ENCODE measurements at places on chromosomes 13 and 19.
A peak's percentile ranks its signal among the peaks of the same experiment; 100 is the strongest.

GRCh38 chr13:21014502-21015170, 46.8 kb downstream of the LATS2 start:
- DNase-seq = no peak

DNA sequence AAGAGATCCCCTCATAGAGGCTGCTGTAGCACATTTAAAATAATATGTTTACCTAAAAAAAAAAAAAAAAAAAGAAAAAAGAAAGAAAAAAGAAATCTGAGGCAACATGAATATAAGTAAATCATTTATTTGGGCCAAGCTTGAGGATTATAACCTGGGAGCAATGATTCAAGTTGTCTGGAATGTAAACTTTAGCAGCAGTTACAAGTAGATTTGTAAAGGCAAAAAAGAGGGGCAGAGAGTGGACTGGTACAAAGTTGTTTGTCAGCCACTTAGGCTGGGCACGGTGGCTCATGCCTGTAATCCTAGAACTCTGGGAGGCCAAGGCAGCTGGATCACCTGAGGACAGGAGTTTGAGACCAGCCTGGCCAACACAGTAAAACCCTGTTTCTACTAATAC, 11.3 kb downstream of the ZNF43 start:
- DNase-seq = no peak

- peak; percentile 62 for DNase-seq
These were observed 9.1 kb downstream of the ZNF653 start for GRCh38 chr19:11496391-11497163.

DNA sequence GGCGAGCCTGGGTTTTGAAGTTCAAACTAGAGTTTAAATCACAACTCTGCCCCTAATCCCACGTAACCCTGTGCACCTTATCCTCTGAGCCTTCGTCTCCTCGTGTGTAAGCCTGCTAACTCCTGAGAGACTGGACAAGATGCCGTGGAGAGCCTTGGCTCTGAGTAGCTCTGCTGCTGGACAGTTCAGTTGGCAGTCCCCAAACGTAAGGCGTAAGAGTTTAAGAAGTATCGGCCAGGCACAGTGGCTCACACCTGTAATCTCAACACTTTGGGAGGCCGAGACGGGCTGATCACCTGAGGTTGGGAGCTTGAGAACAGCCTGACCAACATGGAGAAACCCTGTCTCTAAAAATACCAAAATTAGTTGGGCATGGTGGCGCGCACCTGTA, 4.7 kb upstream of the CD79A start:
- DNase-seq = no peak

DNA sequence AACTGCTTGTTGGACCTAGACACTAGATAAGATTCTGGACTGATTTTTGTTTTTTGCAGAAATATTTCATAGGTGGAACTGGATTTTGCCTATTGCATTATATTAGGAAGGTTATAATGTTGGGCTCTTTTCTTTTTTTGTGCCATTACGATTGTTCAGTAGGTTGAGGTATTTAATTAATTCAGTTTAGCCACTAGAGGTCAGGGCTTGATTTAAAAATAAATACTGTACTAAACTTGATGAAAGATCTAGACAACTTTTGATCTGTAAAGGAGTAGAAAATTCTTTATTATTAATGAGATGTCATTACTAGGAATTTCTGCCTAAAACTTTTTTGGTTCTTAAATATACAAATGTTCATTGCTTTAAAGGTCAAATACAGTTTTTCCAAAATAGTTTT, 15.2 kb upstream of the SUPT20H start:
- DNase-seq = no peak

DNA sequence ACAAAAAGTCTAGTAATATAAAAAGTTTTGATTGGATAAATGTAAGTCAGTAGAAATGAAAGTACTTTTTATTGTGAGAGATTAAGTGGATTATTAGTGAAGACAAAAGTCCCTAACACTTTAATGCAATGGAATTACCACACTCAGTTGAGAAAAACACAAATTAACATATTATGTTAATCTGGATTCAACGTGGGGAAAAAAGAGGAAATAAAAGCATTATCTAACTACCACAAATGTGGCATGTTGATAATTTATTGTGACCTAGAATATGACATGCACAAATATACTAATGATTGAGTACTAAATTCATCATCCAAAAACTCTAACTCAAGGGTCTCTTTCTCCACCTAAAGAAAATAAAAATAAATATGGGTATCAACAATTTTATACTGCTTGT, 41.5 kb downstream of the FOXO1 start:
- DNase-seq = no peak

DNA sequence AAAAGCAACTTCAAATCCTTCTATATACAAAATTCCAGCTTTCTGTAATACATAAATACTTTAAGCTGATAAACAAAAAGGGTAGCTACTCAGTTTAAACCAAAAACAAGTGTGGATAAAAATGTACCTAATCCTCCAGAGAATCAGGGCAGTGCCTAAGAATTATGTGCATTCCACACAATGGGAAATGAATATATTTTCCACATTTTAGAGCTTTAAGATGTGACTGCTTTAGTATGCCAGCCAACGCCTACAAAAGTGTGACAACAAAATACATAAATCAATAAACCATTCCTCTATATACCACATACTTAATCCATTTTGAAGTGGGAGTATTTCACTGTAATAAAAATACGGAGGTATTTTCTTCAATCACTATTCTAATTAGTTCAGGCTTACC, 275.3 kb downstream of the DCT start:
- no peak for DNase-seq

DNA sequence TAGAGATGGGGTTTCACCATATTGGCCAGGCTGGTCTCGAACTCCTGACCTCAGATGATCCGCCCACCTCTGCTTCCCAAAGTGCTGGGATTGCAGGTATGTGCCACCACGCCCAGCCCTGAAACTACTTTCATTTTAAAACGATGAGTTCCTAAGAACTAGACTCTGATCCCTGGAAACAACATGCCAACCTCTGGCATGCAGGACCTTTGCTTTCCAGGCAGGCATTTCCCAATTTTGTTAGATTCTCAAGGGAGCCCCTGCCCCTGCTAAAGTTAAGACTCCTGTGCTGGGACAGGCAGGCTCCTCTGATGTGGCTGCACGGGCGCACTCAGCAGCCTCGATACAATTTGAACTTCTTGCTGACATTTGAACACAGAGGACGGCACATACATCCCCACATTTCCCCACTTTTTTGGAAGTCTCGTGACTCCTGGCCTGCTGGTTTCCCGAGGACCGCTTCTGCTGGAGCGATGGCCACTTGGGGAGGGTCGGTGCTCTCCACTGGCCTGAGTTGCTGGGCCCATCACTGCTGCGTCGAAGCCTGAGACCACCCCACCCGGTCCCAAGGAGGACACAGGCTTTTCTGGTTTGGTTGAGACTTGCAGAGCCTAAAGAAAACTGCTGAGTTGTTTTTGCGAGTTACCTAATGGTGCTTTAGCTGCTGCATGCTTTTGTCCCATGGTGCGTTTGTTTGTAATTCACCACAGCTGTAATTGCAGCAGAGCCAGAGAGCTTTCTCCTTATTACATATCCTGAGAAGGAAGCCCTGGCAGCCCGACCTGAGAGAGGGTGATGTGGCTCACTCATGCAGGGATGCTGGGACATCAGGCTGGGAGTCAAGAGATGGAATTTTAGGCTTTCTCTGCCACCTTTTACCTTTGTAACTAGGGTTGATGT, 8.2 kb downstream of the ATP11A start:
- DNase-seq = no peak

DNA sequence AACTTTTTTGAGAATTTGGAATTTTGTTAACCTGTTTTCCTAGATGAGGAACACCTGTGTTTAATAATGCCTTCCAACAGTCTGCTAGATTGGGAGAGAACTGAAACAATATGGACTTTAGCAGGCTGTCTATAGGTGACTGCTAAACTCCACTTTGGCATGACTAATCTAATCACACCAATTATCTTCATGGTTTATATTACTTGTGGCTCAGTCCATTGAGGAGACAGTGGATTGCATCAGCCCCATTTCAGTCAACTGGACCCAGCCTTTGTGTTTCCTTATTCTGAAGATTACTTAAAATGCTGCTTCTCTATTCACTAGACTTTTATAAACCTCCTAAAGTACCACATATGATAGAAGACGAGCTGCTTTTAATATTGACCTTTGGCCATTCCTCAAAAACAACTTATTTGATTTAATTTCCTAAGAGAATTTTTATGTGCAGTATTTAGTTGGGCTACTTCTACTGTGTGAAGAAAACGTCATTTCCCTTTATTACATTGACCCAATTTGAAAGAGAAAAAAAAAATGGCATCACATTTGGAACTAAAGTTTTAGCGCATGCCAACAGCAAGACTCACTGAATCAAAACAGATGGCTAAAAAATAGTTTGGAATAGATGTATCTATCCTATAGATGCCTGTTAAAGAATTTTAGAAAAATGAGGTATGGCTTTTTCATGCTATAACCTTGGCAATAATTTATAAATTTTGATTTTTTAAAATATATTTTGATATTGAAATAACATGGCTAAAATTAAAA, 295.8 kb downstream of the NDFIP2 start:
- DNase-seq = no peak

- DNase-seq = no peak
These were observed 67.5 kb downstream of the TSC22D1 start for GRCh38 chr13:44508562-44509077.

DNA sequence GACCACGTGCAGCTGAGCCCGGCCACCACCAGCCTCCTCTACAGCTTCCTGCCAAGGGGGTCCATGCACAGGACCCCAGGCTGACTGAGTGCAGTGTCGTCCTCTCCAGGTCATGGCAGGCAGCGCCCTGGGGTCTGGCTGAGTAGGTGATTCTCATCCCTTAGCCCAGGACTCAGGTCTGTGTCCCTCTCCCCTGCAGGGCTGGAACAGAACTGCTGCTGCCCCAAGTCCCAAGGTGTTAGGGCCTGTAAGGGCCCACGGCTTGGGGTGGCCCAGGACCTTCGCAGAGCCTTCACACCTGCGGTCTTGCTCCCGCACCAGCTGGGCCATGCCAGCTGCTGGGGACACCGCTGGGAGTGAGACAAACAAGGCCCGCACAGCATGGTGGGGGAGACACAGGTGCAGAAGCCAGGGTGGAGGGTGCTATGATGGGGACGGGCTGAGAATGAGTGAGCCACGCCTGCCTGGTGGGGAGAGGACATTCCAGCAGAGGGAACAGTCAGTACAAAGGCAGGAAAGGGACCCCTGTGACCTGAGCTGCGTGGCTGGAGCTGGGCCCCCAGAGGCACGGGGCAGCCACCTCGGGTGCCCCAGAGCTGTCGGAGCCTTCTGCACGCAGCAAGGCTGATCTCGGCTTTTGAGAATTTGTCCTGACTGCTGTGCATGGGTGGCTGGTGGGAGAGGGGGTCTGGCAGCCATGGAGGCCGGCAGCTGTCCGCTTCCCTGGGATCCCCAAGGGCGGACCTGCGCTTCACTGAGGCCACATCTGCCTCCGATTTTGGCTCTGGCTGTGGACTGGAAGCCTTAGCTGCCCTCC, 11.9 kb downstream of the PLEKHF1 start:
- DNase-seq = no peak

- DNase-seq = no peak
These were observed 25.4 kb downstream of the ALG5 start for GRCh38 chr13:36973621-36974295.

- peak; percentile 47 for DNase-seq
These were observed 6.5 kb upstream of the TIMM50 start for GRCh38 chr19:39474139-39474620.

- DNase-seq = no peak
These were observed 4.2 kb downstream of the PDX1 start for GRCh38 chr13:27923794-27924528.

- no peak for DNase-seq
These were observed 91.1 kb downstream of the WDFY2 start for GRCh38 chr13:51675385-51675784.

- no peak for DNase-seq
These were observed 390.5 kb downstream of the ZNF536 start for GRCh38 chr19:30762651-30763050.

- no peak for DNase-seq
These were observed 101.5 kb downstream of the STARD13 start for GRCh38 chr13:33184112-33184490.

Data from stimulated activated CD4-positive, alpha-beta T cell treated with anti-CD3 and anti-CD28 coated beads, Interleukin-15, amount 100 ng/mL, for 48 hours (primary cell).